ENCODE measurements at places on chromosomes 5 and 9.
A peak's percentile ranks its signal among the peaks of the same experiment; 100 is the strongest.

- ATAC-seq = no peak
Measured at GRCh38 chr5:93423300-93423699, 157.7 kb downstream of the NR2F1-AS1 start.

- ATAC-seq = no peak
Measured at GRCh38 chr9:109319626-109320241, 1.1 kb downstream of the EPB41L4B start.

- no peak for ATAC-seq
Measured at GRCh38 chr5:32013658-32014057, 160.5 kb downstream of the GOLPH3 start.

GRCh38 chr9:18978188-18978587 is 54.8 kb downstream of the SAXO1 start:
- ATAC-seq = no peak

GRCh38 chr9:109775516-109775915 is 4.5 kb upstream of the PALM2AKAP2 start:
- no peak for ATAC-seq

DNA sequence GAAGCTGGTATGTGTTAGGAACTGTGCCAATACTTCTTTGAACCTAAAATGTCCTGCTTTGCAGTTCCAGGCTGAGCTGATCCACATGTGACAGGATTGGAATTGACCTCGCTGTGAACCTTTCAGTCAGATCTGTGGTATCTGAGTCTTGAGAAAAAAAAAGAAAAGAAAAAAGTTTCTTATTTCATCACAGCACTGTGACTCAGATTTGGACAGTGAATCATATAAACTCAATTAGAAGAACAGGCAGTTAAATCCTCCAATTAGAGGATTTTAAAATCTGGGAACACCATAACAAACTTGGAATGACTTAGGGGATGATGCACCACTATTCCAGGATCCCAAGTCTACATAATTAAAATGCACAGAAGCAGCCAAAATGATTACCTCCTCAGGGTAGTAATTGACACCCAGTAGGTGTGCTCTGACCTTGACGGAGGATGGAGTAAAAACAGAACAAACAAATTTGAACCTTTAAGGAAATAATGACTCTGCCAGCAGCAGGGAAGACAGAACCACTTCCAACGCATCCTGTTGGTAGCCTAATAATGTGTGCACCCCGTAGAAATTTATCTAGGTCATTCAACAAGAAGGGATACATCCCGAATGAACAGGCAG is 57.8 kb upstream of the RAI14 start:
- ATAC-seq = peak; percentile 94

- ATAC-seq = no peak
Measured at GRCh38 chr5:43418561-43418960, 6.4 kb upstream of the CCL28 start.

DNA sequence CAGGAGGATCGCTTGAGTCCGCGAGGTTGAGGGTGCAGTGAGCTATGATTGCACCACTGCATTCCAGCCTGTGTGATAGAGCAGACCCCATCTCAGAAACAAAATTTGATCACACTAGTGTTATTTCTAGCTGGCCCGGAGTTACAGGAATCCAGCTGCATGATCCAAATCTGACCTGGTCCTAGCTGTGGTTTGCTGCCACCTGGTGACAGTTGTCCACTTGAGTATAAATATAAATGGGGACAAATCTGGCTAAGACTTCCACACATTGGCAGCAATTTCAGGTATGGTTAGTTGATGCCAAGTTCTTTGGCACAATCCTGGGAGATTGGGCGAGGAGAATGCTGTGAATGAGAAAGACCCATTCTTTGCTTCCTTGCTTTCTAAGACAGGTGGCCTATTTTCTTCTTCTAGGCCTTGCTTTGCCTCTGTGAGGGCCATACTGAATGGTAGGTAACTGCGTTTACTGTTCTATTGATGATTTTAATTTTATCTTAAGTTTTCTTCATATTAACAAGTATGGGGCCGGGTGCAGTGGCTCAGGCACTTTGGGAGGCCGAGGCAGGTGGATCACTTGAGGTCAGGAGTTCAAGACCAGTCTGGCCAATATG is 35.4 kb downstream of the UBE2R2 start:
- peak; percentile 76 for ATAC-seq

- no peak for ATAC-seq
Measured at GRCh38 chr9:105633411-105633810, 28.8 kb upstream of the TAL2 start.

GRCh38 chr9:111272581-111272980 is 57.4 kb downstream of the OR2K2 start:
- no peak for ATAC-seq

DNA sequence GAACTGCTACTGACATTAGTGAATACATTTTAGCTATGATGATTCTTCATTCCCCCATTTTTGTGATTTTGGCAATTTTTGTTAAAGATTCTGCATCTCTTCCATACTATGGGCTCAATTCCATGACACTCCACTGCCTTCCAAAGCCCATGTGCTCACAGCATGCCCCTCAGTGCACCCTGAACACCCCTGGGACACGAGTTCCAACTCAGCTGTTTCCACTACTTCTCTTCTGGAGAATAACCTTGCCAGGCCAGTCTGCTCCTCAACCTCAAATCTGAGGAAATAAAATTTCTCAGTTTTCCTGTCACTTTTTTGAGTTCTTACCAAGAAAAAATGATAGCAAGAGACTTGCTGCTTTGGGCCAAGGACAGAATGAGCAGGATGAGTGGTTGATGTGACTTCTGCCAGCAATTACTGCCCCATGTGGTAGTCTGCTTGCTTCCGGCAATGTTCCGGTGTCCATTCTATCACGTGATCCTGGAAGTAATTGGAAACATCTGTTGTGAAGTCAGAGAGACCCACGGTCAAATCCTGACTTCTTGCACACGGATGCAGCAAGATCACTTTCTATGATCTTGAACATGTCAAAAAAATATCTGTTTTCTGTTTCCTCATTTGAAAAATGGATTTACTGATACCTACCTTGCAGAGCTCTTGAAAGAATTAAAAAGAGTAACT is 58.3 kb downstream of the EGFLAM start:
- ATAC-seq = no peak

GRCh38 chr5:69103521-69103920 is 9.7 kb downstream of the SLC30A5 start:
- ATAC-seq = no peak

DNA sequence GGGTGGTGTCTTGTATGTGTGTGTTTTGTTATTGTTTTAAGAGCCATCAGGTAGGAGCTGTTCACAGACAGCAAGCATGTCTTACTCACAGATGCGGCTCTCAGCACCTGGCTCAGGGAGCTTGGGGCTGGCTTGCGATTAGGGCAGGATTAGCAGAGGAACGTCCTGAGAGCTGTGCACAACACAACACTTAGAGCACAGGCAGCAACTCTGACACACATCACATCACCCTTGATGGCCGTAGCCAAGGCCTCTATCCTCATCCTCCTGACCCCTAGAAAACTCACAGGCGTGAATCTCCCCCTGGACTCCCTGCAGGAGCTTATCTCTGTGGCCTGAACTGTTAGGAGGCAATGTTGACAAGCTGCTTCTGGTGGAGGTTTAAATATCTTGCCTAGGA is 7.1 kb upstream of the IL17B start:
- no peak for ATAC-seq

DNA sequence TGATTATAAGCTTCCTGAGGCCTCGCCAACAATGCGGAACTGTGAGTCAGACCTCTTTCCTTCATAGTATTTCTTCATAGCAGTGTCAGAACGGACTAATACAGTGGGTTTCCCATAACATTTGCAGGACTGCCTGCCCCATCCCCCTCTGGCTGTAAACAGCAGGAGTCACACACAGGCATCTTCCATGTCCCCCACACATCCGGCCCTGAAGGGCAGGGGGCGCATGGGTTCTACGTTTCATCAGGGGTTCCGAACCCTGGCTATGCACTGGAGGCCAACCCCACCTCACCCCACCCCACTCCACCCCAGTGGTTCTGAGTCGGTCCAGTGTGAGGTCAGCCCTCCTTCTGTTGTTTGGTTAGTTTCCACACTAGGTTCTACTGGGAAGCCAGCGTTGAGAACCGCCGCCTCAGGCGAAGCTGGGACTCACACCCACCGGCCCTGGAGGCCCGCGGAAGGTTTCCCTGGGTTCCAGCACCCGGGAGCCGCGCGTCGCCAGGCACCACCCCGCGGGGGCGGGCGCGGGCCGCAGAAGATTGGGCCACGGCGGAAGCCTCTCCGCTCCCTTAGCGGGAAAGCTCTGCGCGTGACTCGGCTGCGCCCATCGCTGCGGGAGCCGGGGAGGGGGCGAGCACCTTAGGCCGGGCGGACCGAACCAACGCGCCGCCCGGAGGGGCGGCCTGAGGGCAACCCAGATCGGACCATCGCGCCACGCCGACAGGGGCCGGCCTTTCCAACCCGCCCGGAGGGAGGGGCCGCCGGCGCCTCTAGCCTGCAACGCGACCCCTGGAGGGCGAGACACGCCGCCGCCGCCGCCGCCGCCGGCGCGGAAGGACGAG is at the start of gene RUSC2:
Gene RUSC2, plus strand, starts transcription at position 799 of the 842 bp plus-strand sequence. CDS start 56,411 bp downstream, outside the sequence.
- peak; percentile 79 for ATAC-seq

GRCh38 chr5:131229623-131230022 is 34.2 kb upstream of the CDC42SE2 start:
- ATAC-seq = no peak

DNA sequence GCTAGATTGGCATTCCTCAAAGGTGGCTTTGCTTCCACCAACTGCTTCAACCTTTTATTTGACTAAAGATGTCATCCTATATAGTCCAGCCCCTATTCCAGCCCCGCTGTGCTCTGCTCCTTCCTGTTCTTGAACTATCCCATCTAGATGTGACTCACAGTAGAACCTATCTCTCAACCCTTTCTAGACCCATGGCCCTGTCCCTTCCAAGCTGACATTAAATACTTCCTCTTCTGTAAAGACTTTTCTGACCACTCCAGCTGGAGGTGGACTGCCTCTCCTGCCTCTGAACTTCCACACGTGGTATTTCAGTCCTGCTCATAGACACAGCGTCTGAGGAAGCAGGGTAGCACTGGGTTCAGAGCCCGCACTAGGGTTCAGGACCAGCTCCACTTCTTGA is 32.4 kb downstream of the OSTF1 start:
- peak; percentile 54 for ATAC-seq

DNA sequence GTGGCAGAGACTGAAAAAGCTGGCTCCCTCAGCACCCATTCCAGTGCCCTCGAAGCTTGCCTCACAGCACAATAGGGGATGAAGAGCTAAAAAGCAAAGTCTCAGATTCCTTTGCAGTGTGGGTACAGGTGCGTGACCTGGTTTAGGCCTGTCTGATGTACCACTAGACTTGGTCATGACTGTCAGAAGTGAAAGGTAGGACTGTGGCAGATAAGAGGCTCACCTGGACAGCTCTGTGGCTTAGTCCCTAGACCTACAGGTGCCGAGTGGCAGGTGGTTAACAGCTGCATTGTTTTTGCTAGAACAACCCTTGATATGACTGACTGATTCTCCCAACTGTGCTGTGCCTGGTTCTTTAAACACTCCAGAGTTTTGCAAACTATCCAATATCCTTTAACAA is 14.7 kb upstream of the SFXN1 start:
- no peak for ATAC-seq

DNA sequence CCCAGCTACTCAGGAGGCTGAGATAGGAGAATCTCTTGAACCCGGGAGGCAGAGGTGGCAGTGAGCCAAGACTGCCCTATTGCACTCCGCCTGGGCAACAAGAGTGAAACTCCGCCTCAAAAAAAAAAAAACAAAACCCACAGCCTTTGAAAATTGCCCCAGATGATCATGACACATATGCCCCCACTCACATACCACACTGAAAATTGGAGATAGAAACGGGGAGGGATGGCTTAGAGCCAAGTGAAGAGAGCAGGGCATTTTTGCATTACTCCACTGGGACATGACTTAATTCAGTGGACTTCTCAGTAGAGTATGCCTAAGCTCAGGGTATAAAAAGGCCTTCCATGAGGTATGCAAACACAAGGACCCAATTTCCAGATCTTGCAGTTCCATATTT is 309.3 kb downstream of the BNC2 start:
- no peak for ATAC-seq

- no peak for ATAC-seq
Measured at GRCh38 chr5:153969563-153969895, 69.2 kb downstream of the FAM114A2 start.

- no peak for ATAC-seq
Measured at GRCh38 chr5:100469767-100470166, 65.4 kb upstream of the FAM174A start.

- ATAC-seq = no peak
Measured at GRCh38 chr9:86219606-86220005, 39.9 kb downstream of the C9orf153 start.

GRCh38 chr5:108727236-108727650 is 20.5 kb upstream of the FER start:
- ATAC-seq = peak; percentile 82

- no peak for ATAC-seq
Measured at GRCh38 chr5:126444137-126444536, 20.9 kb downstream of the GRAMD2B start.

DNA sequence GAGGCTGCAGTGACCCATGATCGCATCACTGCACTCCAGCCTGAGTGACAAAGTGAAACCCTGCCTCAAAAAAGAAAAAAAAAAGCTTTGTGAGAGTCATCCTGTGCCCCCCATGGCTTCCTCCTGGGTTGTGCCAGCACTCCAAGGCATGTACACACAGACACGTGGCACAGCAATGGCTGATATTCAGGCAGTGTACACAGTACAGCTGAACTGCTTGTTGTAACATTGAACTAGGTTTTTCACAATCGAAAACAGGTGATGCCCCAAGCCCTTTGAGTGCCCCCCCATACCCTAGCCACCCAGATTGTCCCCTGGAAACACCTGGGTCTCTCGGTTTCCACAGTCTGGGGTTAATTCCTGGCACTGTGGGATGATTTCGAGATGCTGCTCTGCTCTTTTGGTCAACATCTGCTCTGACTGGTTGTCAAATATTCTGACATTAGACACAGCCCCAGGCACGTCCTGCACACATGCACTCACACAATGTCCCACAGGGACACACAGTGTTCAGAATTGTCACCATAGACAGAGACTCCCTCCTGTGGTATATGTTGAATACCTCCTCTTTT is 9.2 kb downstream of the SPINK4 start:
- peak; percentile 6 for ATAC-seq

DNA sequence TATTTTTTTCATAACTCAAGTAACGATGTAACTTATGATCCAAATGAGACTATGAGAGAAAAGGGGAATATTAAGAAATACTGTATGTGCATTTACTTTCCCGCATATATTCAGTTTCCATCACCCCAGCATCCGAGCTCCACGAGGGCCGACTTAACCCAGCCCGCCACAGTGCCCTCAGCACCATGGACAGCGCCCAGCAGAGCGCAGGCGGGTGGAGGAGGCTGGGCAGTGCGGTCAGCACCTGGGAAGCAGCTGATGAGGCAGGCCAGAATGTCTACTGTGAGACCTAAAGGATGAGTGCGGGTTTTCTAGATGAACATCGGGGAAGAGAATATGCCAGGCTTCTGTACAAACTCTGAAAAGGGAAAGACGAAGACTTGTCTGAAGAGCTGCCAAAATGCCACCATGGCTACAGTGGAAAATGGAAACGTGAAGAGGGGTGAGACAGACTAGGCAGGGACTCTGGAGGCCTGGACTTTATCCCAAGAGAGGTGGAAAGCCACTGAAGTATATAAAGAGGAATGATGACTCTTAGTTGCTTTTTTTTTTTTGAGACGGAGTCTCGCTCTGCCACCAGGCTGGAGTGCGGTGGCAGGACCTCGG is 34.5 kb upstream of the MED27 start:
- peak; percentile 80 for ATAC-seq
